T-helper 2 cell treated with Interferon-gamma antibody and Interleukin-4, amounts not matched to agents 5 μg/mL and 100 μg/mL, for 36 hours (primary cell): ENCODE measurements at places on chromosomes 2 and 18.

DNA sequence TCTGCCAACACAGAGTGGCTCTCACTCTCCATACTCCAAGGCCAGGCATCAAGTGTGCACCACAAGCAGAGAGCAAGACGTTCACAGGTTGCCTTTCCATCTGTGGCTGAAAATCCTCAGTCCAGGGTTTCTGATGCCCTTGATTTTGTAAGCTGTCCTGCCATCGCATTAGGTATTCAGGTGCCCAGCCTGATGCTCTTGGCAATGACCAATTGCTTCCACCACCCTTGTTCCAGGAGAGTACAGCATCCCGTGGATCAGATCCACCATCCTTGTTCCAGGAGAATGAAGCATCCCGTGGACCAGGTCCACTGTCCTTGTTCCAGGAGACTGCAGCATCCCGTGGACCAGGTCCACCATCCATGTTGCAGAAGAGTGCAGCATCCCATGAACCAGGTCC lies 133.4 kb upstream of the GPC1 start:
- DNase-seq: no peak

DNA sequence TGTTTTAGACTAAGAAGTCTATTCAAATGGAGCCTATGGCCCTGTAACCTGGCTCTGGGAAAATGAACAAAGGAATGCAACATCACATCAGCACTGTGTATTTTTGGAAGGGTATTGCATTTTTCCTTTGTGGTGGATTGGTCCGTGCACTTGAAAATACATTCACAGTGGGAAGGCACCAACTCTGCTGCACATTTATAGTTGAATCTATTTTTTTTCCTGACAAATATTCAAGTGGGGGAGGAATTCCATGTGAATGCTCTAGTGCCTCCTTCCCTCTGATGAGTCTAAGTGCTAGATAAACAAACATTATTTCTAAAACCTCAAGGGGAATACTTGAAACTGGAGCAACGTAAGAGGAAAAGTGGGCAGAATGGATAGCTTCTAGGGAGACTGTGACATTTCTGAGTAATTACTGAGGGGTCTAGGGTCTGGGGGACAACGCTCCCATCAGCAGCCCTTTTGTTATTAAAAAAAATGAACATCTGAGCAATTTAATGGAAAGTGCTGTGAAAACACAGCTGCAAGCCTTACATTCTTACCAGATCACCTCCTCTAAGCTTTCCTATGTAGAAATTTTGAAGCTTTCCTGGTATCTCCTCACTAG lies 208.2 kb downstream of the SLC8A1 start:
- no peak for DNase-seq

GRCh38 chr2:26634636-26635230 lies 6.4 kb downstream of the CIB4 start:
- DNase-seq: no peak

DNA sequence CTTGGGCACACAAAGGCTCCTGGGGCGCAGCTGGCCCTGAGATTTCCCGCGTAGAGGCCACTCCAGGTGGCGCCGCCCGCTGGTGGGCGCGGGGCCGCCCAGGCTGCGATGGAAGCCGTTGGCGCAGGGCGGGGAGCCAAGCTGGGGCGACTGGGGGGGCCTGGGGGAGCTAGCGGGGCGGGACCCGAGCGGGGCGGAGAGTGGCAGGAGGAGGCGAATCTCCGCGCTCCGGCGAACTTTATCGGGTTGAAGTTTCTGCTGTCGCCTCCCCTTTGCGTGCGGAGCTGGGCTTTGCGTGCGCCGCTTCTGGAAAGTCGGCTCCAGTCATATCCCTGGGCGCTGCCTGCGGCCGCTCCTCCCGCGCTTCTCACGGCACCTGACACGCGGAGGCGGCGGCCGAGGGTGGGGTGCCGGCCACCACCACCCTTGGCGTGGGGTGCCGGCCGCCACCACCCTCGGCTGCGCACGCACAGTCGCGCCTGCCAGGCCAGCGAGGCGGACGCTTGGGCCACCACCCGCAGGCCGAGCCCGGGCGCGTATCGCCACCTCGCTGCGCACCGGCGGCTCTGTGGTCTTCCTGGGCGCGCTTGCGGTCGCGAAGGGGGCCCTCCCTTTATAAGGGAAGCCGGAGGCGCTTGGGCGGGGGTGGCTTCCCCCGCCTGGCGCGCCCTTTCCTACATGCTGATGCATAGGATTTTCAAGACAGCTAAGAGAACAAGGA lies 919 bp upstream of the CYP1B1 start:
- peak; percentile 81 for DNase-seq

- DNase-seq: no peak
Measured at GRCh38 chr2:64990876-64991275, 1.7 kb downstream of the SLC1A4 start.

GRCh38 chr2:101802329-101802728 lies 104.8 kb downstream of the MAP4K4 start:
- no peak for DNase-seq

GRCh38 chr2:189661957-189662321 lies 680 bp downstream of the ASNSD1 start:
- DNase-seq: no peak

DNA sequence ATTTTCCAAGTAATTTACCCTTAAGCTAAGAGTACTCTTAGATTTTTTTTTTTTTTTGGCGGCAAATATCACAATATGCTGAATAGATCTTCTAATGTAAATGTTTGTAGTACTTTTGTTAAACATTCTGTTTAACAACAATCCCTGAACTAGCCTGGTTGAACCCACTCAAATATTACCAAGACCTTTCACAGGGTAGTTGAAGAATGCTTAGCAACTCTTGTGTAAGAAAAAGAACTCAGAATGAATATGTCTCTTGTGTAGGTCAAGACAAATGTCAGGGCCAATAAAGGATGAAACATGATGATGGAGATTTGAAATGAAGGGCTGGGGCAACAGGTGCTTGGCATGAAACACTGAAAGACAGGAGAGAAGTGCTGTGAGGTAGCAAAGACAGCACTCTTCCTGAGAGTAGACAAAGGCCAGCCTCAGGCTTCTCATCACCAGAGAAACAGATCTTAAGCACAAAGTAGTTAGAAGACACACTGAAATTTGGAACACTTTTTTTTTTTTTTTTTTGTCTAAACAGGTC lies 597.3 kb downstream of the ERBB4 start:
- no peak for DNase-seq

DNA sequence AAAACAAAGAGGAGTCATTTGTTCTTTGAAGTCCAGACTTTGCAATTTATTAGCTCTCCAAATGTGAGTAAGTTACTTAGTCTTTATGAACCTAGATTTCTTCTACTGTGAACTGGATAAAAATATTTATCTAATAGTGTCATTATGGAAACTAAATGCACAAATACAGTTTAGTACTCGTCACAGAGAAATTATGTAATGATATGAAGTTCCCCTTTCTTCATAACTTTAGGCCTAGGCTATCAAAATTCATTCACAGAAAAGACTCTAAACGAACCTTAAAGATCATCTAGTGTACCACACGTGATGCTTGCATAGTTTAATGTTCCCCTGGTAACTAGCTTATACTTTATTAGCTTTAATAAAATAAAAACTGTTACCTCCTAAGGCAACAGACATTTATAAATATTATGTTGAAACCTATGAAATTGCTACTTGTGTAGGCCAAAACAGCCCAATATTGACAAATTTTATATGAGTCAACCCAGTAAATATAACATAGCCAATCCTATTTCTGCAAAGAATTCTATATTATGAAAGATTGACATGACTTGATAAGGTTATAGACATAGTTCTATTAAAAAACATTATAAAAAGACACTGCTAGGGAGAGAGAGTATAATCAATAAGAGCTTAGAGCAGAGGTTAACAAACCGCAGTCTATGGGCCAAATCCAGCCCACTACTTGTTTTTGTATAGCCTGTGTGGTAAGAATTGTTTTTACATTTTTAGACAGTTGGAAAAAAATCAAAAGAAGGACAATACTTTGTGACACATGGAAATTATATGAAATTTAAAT lies 44.9 kb upstream of the ITPRID2 start:
- no peak for DNase-seq

DNA sequence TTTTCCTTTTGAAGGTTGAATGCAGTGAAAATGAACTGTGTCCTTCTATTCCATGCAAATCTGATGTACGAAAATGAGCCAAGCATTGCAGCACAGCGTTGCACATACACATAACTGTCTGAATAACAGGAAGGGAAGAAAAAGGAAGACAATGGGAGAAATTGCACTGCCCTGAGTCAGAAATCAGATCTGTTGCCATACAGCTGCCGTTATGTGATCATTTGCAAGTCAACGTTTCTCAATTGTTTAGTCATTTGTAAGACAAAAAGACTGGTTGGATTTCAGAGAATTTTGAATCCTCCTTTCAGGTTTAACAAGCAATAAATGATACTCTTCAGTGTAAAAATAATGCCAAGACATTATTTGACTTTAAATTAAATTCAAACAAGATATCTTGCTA lies 284.1 kb downstream of the DSEL start:
- no peak for DNase-seq

GRCh38 chr2:667332-667999 lies 9.7 kb downstream of the TMEM18 start:
- no peak for DNase-seq

- DNase-seq: peak; percentile 12
Measured at GRCh38 chr2:113273027-113273551, 5.6 kb downstream of the PAX8 start.

DNA sequence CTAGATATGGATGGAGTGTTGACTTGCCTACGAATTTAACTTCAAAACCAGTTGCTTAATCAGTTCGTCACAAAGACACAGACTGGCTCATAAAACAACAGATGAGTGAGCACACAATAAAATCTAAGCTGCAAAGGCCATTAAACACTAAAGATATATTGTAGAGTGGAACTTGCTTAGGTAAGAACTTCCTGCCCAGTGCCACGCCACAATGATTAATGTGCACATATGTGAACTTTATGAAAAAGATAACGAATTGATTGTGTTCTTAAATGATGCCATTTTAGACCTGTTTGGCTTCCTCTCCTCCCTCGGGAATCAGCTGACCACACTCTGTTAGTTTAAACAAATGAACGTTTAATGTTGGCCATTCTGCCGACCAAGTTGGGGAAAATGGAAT lies 2031.3 kb upstream of the CELF4 start:
- no peak for DNase-seq

DNA sequence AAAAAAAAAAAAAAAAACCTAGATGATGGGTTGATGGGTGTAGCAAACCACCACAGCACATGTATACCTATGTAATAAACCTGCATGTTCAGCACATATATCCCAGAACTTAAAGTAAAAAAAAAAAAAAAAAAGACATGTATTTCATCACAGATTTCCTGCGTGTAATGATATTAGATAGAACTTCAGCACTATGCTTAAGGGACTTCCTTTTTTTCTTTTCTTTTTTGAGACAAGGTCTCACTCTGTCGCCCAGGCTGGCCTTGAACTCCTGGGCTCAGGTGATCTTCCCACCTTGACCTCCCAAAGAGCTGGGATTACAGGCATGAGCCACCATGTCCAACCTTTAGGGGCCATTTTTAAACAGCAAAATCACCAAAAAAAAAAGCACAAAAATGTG lies 42.0 kb downstream of the NEURL3 start:
- DNase-seq: no peak
